ENCODE measurements at places on chromosomes 11 and 22. TPM values are rescaled to one million over a fixed set of nuclear protein-coding genes. Genes with fewer than 3 reads are reported as not detected.

DNA sequence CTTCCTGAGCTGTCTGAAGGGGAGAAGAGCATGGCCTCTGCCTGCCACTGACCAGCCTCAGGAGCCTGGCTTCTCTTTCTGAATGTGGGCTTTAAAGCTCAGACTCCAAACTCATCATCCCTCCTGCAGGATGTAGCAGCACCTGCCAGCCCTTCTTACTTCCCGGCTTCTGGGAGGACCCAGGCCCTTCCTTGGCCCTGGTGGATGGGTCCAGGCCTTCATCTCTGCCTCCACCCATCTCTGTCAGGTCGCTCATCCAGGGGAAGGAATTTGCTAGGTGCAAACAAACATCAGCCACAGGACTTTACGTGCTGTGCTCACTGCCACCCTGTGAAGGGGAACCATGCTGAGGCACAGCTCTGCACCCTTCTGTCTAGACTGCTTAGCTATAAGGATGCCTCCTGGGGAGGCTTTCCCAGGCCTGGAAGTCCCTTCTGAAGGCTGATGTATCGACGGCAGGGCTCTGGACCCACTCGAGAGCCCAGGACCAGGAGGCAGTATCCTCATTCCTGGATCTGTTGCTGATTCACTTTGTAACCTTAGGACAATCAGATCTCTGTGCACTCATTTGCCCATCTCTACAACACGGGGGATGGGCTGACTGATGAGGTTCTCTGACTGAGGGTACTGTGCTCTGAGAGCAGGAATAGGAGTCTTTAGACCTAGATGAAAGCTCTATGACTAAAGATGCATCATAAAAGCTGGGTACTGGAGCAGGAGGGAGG is 30.9 kb downstream of the USP35 start:
- DNase-seq, result no peak

DNA sequence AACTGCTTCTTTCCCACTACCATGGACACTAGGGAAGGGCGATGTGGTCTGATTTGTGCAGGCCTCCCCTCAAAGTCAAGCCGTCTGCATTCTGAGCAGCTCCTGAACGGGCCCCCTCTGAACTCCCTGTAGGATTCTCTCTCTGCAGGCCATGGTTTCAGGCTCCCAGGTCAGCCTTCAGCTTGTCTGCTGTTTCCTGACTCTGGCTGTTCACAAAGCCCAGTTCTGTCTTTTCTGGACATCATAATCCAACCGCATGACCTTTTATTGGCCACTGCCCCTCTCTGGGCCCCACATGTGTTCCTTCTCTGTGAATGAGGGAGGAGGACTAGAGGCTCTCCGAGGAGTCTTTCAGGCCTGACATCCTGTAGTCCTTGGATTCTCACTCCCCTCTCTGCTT is 161.0 kb downstream of the FEZ1 start:
- no peak for DNase-seq

DBX1 gene
- polyA plus RNA-seq, result not detected

TEAD1 gene
- 14.0 TPM for polyA plus RNA-seq

- DNase-seq, result peak; percentile 88
These were observed 3.1 kb upstream of the MN1 start for GRCh38 chr22:27804470-27805297.

P2RY2 gene
- polyA plus RNA-seq, result 6.2 TPM

CHADL gene
- polyA plus RNA-seq, result 2.1 TPM

GRCh38 chr11:2913019-2913431 is 16.2 kb downstream of the PHLDA2 start:
- no peak for DNase-seq

Data from sigmoid colon (tissue), 7 donors.